Stimulated activated naive B cell treated with anti-CD40 and anti-IgM and Interleukin-4, amounts not matched to agents 10 μg/mL and 1 μg/mL and 100 μg/mL, for 72 hours (primary cell): ENCODE measurements at places on chromosomes 4 and X.

DNA sequence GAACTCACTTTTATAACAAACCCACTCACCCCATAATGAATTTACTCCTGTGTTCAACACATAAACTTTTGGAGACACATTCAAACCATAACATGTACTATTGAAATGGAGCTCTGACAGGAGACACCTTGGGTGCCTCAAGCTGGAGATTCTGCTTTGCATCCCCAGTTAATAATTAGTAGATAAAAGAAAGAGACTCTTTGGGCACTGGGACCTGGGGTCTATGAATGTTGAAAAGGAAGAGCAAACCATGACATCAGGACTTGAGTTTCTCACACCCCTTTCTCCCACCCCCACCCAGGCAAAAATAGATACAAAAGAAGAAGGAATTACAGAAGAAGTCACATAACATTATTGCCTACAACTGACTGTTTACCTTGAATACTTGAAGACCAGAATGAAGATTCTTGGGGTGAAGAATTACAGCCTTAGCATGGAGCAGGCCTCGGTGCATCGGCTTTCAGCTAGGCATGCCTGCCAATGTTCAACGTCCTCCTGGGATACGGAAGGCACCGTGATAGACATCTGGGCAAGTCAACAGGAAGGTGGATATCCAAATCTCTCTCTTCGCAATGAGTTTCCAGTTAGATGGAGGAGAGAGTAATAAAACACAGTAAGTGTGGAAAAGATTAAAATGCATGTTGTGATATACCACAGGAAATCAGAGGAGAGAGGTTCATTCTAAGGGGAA, 316.0 kb downstream of the TRIML1 start:
- no peak for DNase-seq

- DNase-seq, result no peak
These were observed 41.2 kb downstream of the PIR start for GRCh38 chrX:15451913-15452312.

- no peak for DNase-seq
These were observed 160.8 kb downstream of the MGST2 start for GRCh38 chr4:139826426-139826825.

- no peak for DNase-seq
These were observed 47.6 kb downstream of the THOC2 start for GRCh38 chrX:123685232-123685631.

GRCh38 chr4:48490012-48490679, at the start of gene ZAR1:
Gene ZAR1 (plus strand): TSS chr4:48490252. CDS start chr4:48490292, 40 bp downstream.
- no peak for DNase-seq

DNA sequence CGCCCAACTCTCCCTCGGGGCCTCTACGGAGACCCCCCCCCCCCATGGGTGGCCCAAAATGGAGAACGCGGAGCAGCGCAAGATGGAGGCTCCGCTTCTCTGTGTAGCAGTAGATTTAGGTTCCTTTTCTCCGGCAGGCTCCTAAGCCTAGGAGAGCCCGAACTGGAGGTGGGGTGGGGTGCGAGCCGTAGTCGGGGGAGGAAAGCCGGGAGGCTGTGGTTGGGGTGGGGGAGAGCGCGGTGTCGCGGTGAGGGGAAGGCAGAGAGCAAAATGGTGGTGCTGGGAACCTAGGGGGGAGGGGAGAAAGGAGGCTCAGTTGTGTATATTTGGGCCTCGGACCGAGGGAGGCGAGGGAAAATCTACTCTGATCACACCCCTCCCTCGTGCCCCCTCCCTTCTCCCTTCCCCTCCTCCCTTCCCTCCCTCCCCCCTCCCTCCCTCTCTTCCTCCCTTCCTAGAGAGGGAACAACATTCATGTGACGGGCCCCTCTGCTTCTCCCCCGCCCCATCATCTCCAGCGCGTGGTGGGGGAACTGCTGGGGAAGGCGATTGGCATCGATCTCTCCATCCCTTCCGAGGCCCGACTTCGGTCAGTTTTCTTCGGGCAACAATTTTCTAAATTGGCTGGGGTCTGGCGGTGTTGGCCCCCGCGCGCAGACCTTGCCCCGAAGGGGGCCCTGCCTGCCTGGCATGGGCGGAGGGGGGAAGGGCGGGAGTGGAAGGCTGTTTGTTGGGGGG, at the start of gene STAG2:
STAG2 (plus strand) TSS at position 439 of the 738 bp plus-strand sequence. CDS start 60,922 bp downstream, outside the sequence.
- peak; percentile 42 for DNase-seq

- no peak for DNase-seq
These were observed 1352.1 kb upstream of the DIAPH2 start for GRCh38 chrX:95332530-95332929.
